ENCODE measurements at places on chromosomes 4 and X.

- DNase-seq = no peak
Measured at GRCh38 chr4:131061734-131062133, 1965.8 kb downstream of the C4orf33 start.

GRCh38 chrX:103475381-103475780 lies 43.9 kb downstream of the RAB40A start:
- no peak for DNase-seq

DNA sequence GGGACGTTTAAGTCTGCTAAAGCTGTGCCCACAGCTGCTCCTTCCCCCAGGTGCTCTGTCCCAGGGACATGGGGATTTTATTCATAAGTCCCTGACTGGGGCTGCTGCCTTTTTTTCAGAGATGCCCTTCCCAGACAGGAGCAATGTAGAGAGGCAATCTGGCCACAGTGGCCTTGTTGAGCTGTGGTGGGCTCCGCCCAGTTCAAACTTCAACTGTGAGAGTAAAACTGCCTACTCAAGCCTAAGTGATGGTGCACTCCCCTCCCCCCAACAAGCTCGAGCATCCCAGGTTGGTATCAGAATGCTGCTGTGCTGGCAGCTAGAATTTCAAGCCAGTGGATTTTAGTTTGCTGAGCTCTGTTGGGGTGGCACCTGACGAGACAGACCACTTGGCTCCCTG lies 1371.4 kb downstream of the ADGRL3 start:
- no peak for DNase-seq

DNA sequence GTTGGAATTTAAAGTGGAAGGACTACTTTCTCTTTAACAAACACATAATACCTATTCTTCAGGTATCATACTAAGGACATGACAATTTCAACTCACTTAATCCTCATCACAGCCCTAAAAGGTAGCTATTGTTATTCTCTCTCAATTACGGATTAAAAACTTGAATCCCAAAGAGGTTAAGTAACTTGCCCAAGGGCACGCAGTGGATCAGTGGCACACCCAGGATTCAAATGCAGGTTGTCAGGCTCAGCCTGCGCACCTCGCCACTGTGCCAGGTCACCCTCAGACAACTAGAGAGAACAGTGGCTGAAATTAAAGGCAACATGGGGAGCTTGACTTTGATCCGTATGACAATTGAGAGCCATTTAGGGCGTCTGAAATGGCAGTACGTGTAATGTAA lies 67.6 kb downstream of the MFAP3L start:
- no peak for DNase-seq

- no peak for DNase-seq
Measured at GRCh38 chr4:79341893-79342653, 16.2 kb upstream of the NAA11 start.
